CD4-positive, alpha-beta T cell treated with Interleukin-1 beta for 1 hour (primary cell): ENCODE measurements at places on chromosomes 2 and 18.

- no peak for DNase-seq
Measured at GRCh38 chr2:68749345-68749744, 14.7 kb downstream of the ARHGAP25 start.

DNA sequence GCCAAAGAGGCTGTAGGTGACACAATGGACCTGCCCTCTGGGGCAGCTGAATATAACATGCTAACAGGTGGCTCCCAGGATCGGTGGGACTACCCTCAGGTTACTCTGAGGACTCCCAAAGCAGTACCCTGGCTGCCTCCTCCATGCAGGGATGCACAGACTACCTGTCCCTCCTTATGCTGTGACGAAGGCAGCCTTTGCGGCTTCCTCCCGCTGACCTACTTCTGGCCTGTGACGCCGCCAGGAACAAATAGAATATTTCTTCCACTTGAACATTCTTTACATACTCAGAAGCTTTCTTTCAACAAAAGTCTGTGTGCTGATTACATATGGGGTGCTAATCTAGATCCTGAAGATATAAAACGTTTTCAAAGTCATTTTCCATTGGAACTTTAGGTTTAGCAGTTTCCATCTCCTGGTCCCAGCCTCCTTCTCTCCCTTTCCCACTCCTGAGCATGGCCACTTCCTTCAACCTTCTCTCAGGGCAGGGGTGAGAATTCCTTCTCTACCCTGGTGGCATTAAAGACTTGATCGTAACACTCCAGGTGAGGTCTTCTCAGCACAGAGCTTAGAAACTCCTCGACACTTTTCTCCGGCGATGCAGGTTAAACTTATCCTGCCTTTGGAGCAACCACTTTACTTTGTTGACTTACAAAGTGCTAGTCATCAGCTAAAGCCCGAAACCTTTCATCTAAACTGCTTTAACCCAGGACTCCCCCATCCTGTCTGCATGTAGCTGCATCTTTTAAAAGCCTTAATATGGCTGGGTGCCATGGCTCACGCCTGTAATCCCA lies 58.9 kb upstream of the STK17B start:
- DNase-seq = peak; percentile 80

DNA sequence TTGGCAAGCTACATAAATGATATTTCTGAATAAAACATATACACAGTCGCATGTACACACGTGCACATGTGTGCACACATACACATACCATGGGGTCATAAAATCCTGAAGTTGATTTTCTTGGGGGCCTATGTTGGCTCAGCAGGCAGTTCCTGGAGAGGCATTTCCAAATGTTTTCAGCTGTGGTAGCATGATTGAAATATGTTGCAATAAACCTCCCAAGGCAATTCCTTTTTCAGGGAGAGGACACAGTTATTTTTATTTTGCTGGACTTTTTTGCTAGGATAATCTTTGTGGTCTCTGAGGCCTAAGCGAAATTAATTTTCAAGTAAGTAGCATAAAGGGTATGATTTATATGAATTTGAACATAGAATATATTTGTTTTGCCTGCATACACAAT lies 126.7 kb upstream of the LTBP1 start:
- no peak for DNase-seq

DNA sequence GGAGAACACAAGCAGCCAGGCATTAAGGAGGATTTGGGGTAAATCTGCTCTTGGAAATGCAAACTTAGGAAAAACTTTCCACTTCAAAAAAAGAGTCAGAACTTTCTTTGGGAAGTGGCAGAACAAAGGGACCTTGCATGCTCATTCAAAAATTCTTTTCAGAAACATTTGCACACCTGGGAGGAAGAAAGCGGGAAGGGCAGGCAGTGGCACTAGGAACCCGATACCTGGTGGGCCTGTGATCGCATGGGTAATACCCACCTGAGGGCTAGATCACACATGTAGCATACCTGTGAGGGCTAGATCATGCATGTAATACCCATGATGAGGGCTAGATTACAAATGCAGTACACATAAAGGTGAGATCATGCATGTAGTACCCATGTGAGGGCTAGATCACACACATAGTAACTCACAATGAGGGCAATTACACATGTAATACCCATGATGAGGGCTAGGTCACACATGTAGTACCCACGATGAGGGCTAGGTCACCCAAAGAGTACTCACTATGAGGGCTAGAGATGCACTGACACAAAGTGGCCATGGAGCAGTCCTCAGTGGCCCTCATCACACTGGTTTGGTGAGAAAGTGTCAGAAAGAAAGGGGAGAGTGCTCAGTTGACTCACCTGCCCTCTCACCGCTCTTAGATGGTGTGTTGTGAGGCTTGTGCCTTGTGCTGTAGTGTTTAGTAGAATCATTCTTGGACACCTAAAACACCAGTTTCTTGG lies 212.5 kb downstream of the DLGAP1 start:
- DNase-seq = no peak

GRCh38 chr2:194566907-194567660 lies 1089.9 kb upstream of the SLC39A10 start:
- no peak for DNase-seq

DNA sequence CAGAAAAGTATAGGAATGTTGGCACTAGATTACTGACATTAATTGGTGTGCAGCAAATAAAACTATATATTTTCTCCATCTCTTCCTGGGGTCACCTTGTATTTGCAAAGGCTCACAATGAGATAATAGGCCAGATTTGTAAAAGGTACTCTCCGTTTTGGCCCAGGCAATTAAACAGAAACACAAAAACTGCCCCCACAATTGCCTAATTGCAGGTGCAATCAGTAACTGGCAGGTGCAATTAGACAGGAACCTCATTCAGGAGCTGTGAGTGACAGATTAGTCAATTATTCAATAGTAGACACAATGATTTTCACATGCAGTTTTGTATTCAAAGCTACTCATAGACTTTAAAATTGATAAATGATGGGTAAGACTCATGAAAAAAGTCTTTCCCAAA lies 451.4 kb upstream of the ID2 start:
- DNase-seq = no peak

- DNase-seq = no peak
Measured at GRCh38 chr18:63477968-63478367, 1.2 kb downstream of the SERPINB5 start.

- DNase-seq = no peak
Measured at GRCh38 chr2:30747206-30747605, 60.0 kb downstream of the CAPN13 start.

DNA sequence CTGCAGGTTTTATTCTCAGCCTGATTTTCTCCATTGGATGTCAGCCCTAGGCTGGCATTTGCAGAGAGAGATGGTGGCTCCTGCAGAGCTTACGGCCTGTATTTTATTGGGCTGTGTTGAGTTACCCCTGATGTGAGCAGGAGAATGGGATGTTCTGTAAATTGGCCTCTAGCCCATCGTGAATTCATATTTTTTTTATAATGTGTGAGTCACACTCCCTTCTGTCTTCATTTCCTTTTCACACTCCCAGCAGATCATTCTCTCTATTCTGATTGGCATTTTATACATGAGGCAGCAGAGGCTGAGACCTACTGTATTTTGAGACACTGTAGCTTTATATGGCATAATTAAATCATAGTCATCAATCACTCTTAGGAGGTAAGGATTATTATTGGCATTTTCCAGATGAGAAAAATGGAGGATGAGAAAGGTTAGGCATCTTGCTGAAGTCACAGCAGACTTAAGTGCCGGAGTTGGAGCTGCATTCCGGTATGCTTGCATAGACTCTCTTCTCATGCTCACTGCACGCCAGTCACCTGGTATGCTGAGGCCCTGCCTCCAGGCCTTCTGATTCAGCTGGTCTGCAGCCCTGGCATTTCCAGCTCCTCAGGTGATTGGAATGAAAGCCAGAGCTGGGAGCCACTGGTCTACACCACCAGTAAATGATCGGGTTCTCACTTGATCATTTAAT lies 142.4 kb downstream of the NEDD4L start:
- DNase-seq = no peak

DNA sequence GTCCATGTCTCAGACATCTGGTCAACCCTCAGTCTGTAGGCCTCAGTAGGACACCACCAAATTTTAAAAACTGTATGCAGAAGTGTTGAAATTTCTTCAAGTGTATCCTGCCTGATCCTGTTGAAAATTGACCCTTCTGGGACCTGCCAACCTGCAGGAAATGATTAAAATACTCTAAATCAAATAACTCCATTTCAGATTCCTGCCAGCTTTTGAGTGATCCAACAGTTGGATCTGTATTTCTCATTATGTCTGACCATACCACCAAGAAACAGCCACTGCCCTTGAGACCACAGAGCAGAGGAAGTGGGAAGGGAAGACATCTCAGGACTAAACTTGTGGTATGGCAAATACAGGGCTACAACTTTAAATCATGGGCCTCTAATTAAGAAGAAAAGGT lies 113.4 kb downstream of the ANTXR1 start:
- no peak for DNase-seq

- DNase-seq = no peak
Measured at GRCh38 chr2:238499731-238500580, 73.2 kb downstream of the ASB1 start.

GRCh38 chr18:49257609-49258008 lies 202.8 kb downstream of the DYM start:
- DNase-seq = no peak

GRCh38 chr2:222268311-222268990 lies 30.3 kb downstream of the PAX3 start:
- DNase-seq = no peak

DNA sequence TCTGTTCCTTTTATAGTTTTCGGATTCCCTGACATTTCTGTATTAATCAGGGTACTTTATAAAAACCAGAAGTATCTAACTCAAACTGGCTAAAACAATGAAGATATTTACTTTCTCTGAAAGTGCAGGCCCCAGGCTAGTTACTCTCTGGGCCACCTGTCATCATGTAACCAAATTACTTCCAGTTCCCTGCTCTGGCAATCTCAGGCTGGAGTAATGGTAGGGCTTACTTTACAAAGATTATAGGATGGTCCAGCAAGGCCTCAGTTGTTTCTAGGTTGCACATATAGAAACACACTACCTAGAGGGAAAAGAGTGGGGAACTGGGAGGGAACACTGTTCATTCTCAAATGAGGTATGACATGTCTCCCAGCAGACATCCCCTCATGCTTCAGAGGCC lies 74.8 kb downstream of the CHST9 start:
- DNase-seq = no peak

DNA sequence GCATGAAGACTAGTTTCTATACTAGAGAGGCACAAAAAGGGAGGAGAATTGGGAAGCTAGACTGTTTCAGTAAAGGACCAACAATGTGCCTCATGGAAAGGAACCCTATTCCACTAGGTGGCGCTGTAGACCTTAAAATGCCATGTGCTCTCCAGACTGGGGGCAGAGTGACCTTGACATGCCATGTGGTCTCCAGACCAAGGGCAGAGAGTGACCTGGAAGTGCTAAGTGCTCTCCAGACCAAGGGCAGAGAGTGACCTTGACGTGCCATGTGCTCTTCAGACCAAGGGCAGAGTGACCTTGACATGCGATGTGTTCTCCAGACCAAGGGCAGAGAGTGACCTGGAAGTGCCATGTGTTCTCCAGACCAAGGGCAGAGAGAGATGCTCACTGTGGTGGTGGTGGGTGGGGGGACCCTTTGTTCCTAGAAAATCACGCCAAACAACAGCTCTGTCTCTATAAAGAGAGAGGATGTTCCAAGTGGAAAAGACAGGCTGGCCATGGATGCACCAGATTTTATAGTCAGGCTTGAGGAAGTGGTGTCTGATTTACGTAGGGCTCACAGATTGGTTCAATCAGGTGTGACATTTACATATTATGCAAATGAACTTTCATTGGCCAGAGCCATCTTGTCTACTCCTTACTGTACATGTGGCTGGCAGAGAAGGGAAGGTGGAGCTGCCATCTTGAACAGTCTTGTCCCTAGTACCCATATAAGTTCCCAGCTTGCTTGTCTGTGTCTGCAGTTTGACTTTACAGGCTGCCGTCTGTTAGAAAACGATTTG lies 344.0 kb upstream of the DDX18 start:
- peak; percentile 9 for DNase-seq

DNA sequence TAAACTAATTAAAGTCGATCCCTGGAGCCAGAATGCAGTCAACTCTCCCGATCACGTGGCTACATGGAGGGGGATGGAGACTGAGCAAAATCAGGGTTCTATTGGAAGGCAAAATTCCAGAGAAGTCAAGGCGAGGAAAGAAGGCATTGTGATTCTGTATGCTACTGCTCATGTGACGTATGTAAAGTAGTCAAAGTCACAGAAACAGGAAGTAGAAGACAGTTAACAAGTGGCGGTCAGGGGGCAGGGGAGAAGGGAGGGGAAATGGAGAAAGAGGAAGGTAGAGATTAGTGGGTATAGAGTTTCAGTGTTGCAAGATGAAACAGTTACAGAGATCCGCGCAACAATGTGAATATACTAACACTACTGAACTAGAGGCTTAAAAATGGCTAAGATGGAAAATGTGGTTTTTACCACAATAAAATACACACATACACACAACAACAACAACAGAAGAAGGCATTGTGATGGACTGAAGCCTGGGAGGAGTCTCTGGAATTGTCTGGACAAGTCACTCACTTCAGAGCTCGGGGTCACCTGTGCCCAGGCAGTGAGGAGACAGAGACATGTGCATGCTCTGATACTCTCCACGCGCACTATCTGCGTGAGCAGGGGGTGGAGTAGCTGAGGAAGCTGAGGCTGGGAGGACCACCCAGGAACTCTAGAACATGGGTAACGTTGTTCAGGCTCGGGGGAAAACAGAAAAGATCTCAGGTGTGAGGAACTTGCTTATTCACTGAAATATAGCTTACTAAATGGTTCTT lies 89.9 kb upstream of the CDCA7 start:
- peak; percentile 71 for DNase-seq

DNA sequence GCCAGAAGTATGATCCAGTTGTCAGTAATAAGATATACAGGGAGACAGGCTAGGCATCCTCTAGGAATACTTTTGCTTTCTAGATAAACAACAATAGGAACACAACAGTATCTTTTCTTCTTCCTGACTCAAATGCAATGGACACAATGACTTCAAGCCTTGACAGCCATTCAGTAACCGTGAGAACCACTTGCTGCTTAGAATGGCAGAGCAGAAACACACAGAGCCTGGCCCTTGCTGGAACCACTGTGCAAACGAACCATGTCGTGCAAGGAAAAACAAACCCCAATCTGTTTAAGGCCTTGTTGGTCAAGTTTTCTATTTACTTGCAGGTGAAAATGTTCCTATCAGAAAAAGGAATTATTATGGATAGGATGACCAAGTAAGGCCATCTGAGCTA lies 18.8 kb downstream of the TRIP12 start:
- no peak for DNase-seq

- DNase-seq = no peak
Measured at GRCh38 chr2:46913471-46914381, 1.9 kb downstream of the MCFD2 start.

DNA sequence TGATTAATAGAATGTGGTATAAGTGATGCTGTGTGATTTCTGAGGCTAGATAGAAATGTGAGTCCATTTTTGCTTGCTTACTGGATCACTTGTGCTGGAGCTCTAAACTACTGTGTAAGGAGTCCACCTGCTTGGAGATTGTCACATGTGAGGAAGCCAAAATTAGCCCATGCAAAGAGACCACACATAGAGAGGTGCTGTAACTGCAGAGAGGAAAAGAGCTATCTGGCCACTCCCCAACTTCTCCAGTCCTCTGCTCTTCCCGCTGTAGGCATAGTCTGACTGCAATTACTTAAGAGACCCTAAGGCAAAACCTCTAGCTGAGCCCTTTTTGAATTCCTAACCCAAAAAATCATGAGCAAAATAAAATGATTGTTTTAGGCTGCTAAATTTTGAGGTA lies 120.6 kb upstream of the FBXO11 start:
- DNase-seq = no peak
